ENCODE measurements at places on chromosomes 5 and 9. TPM values are rescaled to one million over a fixed set of nuclear protein-coding genes. Genes with fewer than 3 reads are reported as not detected.

GRCh38 chr5:73204733-73205132 is 31.7 kb downstream of the TMEM174 start:
- DNase-seq, result no peak

DNA sequence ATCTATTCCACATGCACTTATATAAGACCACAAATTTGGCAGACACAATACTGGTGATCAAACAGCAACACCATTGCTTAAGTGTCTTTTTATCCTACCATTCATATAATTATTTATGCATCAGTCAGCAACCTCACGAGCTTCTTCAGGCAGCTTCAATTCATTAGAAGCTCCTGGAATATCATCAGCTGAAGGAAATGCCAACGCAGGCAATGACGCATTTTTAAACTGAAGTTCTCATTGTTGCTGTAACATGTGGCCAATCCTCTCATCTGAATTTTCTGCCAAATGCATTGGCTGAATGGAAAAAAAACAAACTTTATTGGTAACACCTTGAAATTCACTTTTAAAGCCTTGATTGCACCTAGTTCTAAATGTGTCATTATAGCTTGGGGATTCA is 376.4 kb upstream of the RGMB start:
- DNase-seq, result peak; percentile 95

DNA sequence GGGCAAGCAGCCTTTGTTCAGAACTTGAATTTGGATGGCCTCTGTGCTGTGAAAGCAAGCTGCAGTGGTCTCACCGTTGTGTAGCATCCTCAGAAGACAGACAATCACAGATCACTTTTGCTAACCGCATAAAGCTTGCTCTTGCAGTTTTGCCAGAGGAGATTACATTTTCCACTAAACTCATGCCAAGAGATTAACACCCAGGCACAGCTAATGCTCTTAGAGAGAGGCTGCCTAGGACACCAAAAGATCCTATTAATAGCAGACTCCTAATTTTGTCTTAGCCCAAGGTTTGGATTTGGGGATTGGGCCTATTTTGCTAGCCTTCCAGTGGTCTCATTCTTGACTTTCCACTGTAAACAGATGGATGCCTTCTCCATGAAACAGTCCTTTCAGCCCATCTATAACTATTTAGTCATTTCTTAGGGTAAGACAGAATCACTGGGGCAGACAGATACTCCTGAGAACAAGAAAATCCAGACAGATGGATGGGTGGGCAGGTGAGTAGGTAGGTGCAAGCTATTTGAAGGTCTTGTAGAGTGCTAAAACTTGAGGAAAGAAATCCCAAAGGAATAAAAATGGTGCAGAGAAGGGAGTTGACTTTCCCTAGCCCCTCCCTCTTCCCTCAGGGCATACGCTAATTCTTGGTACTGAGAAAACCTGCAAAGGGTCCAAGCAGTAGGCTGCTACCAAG is 506.2 kb downstream of the SPOCK1 start:
- DNase-seq, result no peak

DNA sequence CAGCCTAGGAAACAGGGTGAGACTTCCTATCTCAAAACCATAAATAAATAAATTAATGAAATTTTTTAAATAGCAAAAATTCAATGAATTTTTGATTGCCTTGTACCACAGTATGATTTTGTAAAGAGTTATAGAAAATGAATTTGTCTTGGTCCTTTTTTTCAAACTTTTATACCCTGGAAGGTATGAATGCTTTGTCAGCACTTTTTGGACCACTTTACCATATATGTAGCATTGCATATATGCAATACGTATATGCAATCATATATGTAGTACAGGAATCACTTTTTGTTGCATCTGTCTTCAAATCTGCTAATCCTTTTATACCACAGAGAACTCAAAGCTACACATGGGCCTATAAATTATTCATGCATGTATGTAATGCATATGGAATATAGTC is 9.2 kb upstream of the SMIM15 start:
- DNase-seq, result no peak

GRCh38 chr9:126389992-126390391 is 63.4 kb downstream of the MVB12B start:
- no peak for DNase-seq

DNA sequence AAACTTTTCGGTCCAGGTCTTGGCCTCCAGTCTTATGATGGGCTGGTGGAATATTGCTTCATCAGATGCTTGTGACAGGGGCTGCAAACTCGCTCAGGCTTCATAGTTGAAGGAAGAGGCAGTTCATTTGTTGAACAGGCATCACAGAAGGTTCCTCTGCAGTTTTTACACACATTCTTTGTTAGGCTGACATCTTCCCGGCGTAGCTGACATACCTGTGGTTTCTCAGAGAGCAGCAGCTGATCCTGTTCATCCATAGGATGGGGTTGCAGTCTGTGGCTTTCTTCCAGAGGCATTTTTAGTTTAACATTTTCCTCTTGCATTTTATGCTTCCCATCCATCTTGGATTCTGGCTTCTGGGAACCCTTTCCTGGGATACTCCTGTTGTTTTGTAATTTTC is 1255.2 kb downstream of the EFNA5 start:
- DNase-seq, result peak; percentile 84

DNA sequence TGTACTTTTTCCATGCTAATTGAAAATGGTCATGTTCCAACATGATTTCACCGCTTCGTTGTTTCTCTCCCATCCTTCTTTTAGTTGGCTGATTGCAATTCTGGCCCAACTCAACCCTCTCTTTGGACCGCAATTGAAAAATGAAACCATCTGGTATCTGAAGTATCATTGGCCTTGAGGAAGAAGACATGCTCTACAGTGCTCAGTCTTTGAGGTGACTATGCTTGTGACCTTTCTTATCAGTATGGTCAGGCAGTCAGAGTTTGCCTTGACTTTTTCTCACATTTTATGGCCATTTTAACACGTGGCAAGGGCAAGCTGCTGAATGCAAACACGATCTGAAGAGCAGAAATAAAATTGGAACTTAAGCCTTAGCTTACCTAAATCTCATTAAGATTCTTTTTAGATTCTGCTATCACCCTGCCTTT is 36.0 kb upstream of the CREBRF start:
- no peak for DNase-seq

- no peak for DNase-seq
These were observed 47.1 kb upstream of the FYB1 start for GRCh38 chr5:39266442-39266841.

- DNase-seq, result no peak
These were observed 1155.7 kb upstream of the CDH18 start for GRCh38 chr5:21143686-21144085.

DNA sequence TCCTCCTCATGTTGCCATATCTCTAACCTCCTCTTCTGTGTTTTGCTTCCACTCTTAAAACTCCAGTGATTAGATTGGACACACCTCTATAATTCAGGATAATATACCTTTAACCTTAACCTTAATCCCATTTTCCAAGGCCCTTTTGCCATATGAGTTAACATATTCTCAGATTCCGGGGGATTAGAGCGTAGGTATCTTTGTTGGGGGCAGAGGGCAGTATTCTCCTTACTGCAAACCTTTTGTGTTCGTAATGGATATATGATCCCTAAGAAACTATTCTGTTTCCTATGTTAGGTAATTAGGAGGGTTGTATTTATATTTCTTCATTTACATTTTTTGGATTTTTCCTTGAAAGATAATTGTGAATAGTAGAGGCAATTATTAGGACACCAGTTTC is 99.5 kb downstream of the VPS13A start:
- DNase-seq, result no peak

Gene SGCD
- total RNA-seq, result 32.3 TPM

Gene PCDHB3
- total RNA-seq, result 0.21 TPM

Gene C5orf52
- total RNA-seq, result not detected

Gene MZB1
- total RNA-seq, result not detected

Gene CCDC192
- total RNA-seq, result not detected

Gene RMRP
- total RNA-seq, result 21,584 TPM

All from SK-MEL-5 (cell line).